ENCODE measurements at places on chromosomes 1 and 21.
A peak's percentile ranks its signal among the peaks of the same experiment; 100 is the strongest.

- DNase-seq: peak; percentile 96
These were observed 151.0 kb downstream of the CDC7 start for GRCh38 chr1:91651661-91652071.

DNA sequence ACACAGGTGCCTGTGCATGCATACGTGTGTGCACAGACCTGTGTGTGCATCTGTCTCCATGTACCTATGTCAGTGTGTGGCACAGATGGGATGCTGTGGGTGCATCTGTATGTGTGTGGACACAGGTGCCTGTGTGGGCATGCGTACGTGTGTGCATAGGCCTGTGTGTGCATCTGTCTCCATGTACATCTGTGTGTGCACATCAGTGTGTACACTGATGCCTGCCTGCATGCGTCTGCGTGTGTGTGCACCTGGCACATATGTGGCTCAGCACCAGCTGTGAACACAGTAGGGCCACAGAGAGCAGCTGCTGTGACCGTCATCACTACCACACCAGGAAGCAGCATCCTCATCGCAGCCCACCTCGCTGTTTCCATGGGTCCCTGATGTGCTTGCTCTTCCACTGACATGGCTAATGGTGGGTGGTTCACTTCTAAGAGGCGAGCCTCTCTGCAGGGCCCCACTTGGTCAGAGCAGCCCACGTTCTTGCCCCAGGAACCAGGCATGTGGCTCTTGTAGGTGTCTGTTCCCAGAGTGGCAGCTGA, 9.6 kb upstream of the SPATC1L start:
- no peak for DNase-seq

DNA sequence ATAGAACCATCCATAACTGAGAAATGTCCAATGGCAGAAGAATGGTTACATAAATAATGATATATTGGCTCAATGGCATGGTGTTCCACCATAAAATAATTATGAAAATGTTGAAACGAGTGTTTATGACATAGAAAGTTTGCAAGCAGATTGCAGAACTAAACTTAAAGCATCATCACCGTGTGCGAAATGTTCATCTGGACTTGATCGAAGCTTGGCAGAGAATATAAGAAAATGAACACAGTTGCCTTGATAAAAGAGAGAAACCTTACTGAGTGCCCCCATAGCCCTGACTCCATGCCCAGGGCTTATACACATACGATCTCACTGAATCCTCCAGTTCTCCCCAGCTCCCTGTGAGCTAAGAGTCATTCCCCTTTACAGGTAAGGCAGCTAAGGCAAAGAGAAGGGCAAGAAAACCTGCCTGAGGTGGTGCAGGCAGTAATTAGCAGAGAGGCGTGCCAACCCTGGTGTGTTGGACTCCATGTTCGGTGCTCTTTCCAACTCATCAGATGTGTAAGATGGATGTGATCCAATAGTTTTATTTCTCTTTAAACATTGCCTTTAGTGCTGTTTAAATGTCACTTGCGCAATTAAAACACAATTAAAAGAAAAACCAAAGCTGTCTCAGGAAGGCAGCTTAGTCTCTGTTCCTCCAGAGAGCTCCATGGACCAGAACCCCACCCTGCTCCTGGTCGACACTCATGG, 21.8 kb upstream of the SPOCD1 start:
- DNase-seq: no peak

DNA sequence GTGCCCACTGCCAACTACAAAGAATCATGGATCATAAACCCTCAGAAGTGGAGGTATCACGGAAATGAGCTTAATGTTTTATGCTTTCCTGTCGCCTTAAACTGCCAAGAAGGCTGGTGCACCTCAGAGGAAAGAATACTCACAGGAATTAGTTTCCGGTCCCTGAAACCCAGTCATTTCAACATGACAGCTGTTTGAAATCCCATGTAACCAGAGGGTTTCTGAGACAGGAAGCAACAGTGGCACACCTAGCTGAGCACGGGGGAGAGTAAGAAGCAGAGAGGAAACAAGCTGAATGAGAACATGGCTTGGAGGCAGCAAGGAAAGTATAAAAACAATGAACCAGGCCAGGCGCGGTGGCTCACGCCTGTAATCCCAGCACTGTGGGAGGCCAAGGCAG, 3.9 kb downstream of the JAK1 start:
- no peak for DNase-seq

GRCh38 chr1:187588917-187589316, 760.2 kb downstream of the PLA2G4A start:
- DNase-seq: no peak

DNA sequence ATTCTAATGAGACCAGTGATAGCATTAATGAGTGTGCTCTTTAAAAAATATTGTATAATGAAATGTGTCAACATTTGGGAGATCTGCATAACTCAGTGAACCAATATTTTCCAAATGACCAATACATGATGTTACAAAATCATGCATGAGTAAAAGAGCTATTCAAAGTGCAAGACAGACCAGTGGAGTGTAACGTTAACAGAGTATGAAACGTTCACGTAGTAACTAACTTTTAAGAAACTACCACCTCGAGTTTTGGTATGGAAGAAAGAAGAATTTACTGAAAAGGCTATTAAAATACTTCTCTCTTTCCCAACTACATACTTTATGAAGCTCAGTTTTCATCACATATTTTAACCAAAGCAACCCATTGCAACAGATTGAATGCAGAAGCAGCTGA, 9.6 kb upstream of the SLC6A9 start:
- peak; percentile 60 for DNase-seq

- no peak for DNase-seq
These were observed 3.6 kb upstream of the NUP210L start for GRCh38 chr1:154158307-154159125.

DNA sequence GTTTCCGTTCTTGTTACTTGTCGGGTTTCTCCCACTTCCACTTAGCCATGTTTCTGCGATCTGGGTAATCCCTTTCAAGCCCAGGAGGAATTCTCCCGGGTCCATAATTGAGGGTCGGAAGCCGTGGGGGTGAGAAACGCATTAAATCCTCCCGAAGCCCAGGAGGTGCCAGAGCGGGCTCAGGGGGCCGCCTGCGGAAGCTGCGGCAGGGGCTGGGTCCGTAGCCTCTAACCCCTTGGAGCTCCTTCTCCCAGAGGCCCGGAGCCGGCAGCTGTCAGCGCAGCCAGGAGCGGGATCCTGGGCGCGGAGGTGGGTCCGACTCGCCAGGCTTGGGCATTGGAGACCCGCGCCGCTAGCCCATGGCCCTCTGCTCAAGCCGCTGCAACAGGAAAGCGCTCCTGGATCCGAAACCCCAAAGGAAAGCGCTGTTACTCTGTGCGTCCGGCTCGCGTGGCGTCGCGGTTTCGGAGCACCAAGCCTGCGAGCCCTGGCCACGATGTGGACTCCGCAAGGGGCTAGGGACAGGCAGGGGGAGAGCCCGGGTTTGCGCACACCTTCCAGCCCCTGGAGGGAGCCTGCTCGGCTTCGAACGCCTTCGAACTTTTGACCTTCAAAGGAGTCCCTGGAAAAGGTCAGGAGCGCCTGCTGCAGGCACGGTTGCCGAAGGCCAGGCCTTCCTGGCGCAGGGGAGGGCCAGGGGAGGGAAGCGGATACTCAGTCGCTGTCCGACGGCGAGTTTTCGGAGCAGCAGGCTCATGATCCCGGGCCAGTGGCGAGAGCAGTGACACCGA, 1.7 kb upstream of the SIM2 start:
- no peak for DNase-seq
